ENCODE measurements at places on chromosomes 11 and 22. TPM values are rescaled to one million over a fixed set of nuclear protein-coding genes. Genes with fewer than 3 reads are reported as not detected.

DEUP1 gene
- total RNA-seq: not detected

VWCE gene
- total RNA-seq: 3.3 TPM

GLYAT gene
- not detected for total RNA-seq

MMP7 gene
- 2.1 TPM for total RNA-seq

CYB5R2 gene
- total RNA-seq: 0.25 TPM

PARVA gene
- 25.5 TPM for total RNA-seq

TTC36 gene
- 0.76 TPM for total RNA-seq

RPL3 gene
- total RNA-seq: 3,971 TPM

CD44 gene
- 5.0 TPM for total RNA-seq

OR51B5 gene
- not detected for total RNA-seq

Measured in dermis microvascular lymphatic vessel endothelial cell (primary cell).